Esophagus squamous epithelium (tissue), 5 donors: ENCODE measurements at places on chromosomes 2 and 18.

GRCh38 chr18:45320724-45321123 is 294.6 kb upstream of the SLC14A2 start:
- DNase-seq = no peak

GRCh38 chr2:218799990-218800389 is 18.0 kb downstream of the CYP27A1 start:
- no peak for DNase-seq

DNA sequence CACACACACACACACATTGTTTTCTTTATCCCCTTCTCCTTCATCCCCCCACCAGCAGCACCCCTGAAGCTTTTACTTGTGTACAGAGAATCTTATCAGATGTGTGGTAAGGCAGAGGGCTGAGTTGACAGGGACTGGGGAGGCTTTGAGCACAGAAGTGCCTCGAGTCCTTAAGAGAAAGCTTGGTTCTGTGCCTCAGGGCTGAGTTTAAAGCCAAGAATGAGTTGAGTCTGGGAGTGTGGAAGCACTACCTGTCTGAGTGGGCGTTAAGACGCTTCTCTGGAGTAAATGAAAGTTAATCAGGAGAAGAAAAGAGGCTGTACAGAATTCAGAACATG is 2.7 kb downstream of the ID2 start:
- DNase-seq = no peak

- no peak for DNase-seq
These were observed 185.6 kb downstream of the RTP5 start for GRCh38 chr2:242054881-242055801.

GRCh38 chr2:148338541-148338940 is 306.0 kb upstream of the EPC2 start:
- no peak for DNase-seq

- DNase-seq = no peak
These were observed 1479.1 kb downstream of the DPP10 start for GRCh38 chr2:115921541-115921940.

DNA sequence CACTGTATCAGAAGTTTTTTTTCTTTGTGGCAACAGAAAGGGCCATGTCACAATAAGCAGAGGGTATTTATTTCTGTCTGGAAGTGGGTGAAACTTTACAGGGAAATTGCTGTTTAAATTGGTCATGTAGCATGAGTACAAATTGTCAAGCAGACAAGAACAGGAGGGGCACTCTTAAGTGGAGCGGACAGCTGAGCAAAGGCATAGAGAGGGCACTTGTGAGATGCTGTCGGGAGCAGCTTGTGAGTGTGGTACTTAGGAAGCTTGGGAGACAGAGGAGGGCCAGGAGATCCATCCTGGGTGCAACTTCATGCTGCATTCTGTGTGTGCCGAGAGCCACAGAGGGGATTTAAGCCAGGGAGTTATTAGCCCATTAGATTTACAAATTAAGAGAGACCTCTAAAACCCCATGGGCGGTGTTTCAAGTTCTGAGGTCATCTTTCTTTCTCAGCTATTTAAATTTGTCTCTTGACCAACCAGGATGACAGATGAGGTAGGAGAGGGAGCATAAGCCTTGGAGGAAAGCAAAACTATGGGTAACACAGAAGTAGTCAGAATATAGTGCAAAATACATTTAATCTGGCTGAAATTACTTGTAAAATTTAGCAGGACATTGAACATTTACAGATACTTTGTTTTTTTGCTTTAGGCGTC is 30.4 kb downstream of the INPP4A start:
- DNase-seq = no peak

- no peak for DNase-seq
These were observed 80.7 kb downstream of the CCBE1 start for GRCh38 chr18:59616501-59616900.

DNA sequence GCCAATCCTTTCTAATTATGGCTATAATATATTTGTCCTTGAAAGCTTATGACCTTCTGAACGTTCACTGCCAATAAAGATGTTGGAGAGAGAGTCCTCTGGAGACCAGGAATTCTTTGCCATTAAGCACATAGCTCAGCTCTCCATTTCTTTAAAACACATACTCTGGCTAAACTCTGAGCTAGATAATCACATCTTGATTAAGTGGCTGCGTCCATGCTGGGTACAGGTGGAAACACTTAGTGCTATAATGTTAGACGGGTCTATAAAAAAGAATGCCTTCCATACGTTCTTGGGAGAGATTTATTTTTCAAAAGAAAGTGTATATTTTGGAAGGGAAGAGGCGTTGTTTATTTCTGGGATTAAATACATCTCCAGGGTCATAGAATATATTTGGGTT is 314.5 kb downstream of the LPIN1 start:
- DNase-seq = no peak

GRCh38 chr2:218266316-218266979 is 3.5 kb downstream of the AAMP start:
- no peak for DNase-seq

- no peak for DNase-seq
These were observed 8.7 kb downstream of the CAPN13 start for GRCh38 chr2:30798536-30798991.
